NCI-H1092 (cell line): ENCODE measurements at places on chromosomes 5 and 9.

DNA sequence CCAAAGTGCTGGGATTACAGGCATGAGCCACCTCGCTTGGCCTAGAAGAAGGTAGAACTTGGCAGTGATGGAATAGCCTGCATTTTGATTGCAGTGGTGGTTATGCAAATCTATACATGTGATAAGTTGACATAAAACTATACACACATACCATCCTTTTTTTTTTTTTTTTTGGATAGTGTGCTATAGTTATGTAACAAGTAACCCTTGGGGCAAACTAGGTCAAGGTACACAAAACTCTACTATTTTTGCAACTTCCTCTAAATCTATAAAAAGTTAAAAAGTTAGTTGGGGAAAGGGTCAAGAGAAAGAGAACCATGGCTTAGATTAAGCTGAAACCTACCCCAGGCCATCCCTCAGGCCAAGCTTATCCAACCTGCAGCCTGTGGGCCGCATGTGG is 11.1 kb downstream of the TRIM14 start:
- DNase-seq: no peak

GRCh38 chr9:90251316-90251715 is 391.3 kb downstream of the DIRAS2 start:
- DNase-seq: no peak

DNA sequence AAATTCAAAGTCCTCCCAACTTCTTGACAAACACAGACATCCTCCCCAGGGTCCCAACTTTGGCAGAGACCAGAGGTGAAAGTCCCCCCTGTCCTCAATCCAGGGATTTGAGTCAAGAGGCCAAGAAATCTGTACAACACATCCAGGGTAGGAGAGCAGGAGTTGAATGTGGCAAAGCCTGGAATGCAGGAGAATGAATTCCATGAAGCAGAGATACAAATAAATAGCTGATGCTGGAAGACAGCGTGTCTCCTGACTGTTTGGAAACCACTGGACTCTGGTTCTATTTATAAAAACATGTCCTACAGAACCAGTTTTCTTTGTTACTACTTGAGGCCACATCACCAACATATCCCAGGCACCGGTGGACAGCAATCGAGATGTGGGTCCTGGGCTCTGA is 43.7 kb upstream of the SLIT3 start:
- DNase-seq: no peak

DNA sequence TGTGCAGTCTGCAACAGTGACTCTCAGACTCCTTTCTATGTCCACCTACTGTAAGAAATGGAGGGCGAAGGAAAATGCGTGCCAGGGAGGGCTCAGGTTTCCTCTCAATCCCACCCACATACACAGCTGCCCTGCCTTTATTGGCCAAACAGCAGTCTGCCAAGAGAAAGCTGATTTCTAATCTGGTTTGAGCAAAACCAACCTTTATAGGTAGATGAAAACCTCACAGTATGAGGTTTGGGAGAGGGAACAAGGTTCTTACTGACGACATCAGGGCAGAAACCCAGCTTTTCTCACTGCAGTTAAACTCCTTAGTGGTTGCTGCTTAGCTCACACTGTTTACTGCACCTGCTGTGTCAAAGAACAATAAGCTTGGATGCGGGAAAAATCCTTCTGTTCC is 152.3 kb upstream of the KLF9 start:
- peak; percentile 53 for DNase-seq

- no peak for DNase-seq
Observed at GRCh38 chr9:135116881-135117280, 29.4 kb downstream of the OLFM1 start.

DNA sequence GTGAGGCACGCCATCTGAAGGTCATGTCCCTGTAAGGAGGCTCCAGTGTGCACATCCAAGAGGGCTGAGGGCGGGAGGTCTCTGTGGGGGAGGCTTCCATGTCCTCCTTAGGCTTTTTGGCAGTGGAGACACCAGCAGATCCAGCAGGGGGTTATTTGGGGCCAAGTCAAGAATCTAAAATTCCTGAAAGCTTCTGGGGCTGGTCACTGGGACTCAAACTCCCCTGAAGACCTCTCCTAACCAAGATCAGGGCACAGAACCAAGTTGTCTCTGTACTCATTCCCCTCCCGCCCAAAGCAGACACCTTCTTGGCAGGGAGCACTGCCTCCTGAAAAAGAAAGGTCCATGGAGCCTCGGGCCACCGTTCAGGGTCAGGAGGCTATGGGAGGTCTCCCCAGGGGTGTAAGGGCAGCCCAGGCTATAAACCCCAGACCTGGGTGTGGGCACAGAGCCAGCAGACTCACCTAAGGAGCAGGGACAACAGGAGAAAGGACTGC is 127.4 kb upstream of the ADRA1B start:
- DNase-seq: no peak

DNA sequence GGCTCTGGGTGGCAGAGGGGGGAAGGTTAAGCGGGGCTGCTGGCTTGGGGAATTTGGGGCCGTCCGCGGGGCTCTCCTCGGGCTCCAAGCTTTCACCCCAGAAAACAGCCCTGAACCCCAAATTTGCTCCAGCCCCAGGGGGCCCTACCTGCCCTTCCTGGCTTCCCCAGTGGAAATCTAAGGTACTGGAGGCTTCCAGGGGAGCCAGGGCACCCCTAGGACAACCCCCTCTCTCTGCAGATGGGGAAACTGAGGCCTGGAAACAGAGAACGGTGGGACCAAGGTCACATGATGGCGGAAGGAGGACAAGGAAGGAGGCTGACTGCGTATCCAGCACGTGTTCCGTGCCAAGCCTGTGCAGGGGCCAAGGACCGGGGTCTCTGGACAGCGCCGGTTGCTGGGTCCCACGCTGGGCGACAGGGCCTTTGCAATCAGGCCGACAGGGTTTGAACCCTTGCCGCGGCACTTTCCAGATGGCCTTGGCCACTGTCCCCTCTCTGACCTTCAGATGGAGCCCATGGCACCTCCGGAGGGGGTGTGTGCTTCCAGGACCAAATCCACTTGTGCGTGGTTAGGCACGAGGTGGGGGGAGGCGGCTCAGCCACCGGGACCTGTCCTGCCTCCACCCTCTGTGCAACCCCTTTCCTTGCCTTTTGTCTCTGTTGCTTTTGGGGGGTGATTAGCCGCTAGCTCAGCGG is 183.1 kb downstream of the C9orf50 start:
- DNase-seq: no peak

GRCh38 chr5:157106630-157107461 is 2.0 kb downstream of the HAVCR2 start:
- DNase-seq: no peak

DNA sequence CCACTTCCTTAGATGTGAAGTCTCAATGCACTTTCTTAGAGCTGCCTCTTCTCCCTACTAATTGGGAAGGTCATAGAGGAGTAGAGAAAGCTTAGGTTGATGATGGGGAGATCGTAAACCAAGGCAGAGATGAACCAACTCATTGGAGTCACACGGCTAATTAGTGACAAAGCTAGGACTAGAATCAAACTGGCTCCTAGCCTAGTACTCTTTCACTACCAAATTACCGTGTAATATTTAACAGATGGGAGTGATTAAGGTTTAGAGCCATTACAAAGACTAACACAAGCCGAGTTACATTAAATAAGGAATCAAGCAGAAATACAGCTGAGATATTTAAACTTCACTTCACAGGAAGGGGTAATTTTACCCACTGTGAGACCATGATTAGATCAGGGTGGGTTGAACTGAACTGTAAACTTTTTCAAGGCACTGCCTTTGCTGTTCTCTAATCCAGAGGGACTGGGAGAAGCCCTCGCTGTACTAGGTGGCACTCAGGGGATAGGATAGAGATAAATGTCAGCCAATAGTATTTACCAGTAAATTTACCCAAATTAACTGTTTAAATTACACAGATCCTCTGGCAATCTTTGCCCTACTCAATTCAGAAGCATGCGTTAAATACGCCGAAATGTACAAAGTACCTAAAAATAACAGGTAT is 166.4 kb upstream of the PIK3R1 start:
- no peak for DNase-seq

DNA sequence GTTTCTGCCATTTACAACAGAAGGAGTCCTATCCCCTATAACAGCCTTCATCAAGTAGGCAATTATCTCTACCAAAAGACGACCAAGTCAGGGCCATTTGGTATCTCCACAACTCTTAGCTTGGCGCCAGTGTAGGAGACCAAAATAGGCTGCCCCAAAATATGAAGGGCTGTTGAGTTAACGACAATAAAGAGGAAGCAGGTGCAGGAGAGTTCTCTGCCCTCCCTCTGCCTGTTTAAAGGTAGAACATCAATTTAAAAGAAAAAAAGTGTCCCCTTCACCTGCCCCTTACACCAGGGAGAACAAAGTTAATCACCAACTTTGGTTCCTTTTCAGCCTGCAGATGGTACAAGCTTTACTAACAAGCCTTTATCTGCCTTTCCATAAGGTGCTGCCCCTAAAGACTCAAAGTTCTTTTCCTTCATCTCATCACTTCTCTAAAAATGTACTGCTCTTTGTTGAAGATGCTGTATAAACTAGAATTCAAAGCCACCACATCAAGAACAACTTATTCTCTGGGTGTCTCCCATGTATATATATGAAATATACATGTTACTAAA is 33.3 kb downstream of the PPP1R2B start:
- no peak for DNase-seq

DNA sequence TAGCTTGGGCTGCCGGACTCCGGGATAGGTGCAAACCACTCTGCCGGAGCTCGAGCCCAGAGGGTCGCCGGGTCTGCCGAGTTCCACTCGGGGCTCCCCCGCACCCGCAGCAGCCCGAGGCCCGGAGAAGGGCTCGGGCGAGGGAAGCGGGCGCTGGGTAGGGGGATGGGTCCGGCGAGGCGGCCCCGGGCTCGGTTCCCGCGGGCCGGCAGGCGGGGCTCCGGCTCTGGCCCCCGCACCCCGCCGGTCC is 507 bp downstream of the RICTOR start:
- peak; percentile 29 for DNase-seq

GRCh38 chr9:103798620-103799019 is 295.5 kb upstream of the SMC2 start:
- no peak for DNase-seq

- no peak for DNase-seq
Observed at GRCh38 chr5:96173366-96173765, 211.7 kb upstream of the ELL2 start.

- DNase-seq: no peak
Observed at GRCh38 chr5:178509491-178510057, 80.6 kb downstream of the COL23A1 start.

GRCh38 chr9:89837162-89837933 is 232.5 kb downstream of the GADD45G start:
- no peak for DNase-seq

DNA sequence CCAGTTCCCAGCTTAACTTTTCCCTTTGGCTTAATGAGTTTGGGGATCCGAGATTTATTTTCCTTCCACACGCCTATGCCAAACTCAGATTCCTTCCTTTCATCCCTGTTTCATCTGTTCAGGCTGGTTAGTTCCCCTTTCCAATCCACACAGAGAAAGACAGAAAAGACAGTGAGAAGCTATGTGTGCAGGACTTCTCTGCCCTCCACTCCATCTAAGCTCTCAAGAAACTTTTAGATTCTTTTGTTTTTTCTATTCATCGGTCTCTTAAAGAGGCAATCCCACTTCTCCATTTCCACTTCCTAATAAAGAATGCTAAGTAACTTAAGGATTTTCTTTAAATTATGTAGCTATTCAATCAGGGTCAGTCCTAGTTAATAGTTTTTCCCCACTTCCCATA is 11.2 kb downstream of the ITGA1 start:
- no peak for DNase-seq

DNA sequence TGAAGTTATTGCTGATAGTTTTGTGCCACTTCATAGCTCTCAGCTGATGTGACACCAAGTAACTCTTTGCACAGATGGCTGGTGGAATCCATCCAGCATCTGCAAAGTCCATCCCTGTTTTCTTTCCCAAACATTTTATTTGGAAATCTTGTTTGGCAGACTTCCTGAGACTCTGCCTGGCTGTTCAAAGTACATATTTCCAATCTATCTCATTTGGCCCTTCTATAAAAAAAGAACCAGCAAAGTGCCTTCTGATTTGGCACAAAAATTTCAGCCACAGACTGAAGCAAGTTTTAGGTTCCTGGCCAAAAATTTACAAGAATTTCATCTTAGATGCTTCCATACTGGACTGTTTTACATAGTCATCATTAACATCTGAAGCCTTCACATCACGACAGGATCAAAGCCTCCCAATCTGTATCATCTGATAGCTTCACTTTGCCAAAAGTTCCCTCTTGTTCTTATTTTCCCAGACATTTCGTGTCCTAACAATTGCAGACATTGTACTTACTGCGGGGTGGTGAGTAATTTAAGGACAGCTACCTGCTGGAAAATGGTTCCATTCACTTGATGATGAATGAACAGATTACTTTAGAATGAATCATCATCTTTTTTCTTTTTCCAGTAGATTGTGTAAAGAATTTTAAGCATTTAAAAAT is 377.3 kb downstream of the KIAA0825 start:
- no peak for DNase-seq

DNA sequence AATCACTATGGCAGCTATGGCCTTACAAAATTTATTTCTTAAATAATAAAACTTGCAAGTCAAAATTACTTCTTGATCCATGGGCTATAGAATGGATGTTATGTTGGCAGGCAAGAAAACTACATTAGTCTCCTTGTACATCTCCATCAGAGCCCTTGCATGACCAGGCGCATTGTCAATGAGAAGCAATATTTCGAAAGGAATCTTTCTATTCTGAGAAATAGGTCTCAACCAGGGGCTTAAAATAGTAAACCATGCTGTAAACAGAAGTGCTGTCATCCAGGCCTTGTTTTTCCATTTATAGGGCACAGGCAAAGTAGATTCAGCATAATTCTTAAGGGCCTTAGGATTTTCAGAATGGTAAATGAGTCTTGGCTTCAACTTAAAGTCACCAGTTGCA is 220.1 kb downstream of the SREK1 start:
- no peak for DNase-seq

GRCh38 chr5:154015071-154015693 is 23.5 kb downstream of the FAM114A2 start:
- no peak for DNase-seq
